ENCODE measurements at places on chromosomes 7 and 10.

DNA sequence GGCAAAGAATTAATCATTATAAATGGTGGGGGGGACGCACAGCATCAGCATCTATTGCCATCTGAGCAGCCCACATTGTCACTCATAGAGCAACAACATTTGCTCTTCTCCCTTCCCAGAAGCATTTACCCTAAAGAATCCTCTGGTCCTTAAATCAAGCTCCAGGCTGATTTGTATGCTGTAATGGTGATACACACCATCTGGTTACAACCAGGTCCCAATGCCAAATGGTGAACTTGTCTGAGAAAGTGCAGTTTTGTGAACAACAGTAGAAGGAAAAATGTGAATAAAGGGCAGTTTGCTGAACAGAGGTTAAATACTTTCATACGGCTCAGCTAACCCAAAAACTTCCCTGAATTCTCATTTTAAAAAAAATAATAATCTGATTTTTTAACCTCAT lies 38.8 kb upstream of the TCF7L2 start:
- no peak for DNase-seq

GRCh38 chr10:98262571-98262970 lies 5.4 kb downstream of the LOXL4 start:
- no peak for DNase-seq

GRCh38 chr7:83468251-83468739 lies 180.6 kb downstream of the SEMA3E start:
- DNase-seq: no peak

- DNase-seq: no peak
Observed at GRCh38 chr7:94011714-94012353, 7.7 kb upstream of the BET1 start.

- no peak for DNase-seq
Observed at GRCh38 chr7:44167920-44168319, 21.3 kb downstream of the GCK start.

GRCh38 chr7:136526408-136527105 lies 341.9 kb upstream of the CHRM2 start:
- no peak for DNase-seq

DNA sequence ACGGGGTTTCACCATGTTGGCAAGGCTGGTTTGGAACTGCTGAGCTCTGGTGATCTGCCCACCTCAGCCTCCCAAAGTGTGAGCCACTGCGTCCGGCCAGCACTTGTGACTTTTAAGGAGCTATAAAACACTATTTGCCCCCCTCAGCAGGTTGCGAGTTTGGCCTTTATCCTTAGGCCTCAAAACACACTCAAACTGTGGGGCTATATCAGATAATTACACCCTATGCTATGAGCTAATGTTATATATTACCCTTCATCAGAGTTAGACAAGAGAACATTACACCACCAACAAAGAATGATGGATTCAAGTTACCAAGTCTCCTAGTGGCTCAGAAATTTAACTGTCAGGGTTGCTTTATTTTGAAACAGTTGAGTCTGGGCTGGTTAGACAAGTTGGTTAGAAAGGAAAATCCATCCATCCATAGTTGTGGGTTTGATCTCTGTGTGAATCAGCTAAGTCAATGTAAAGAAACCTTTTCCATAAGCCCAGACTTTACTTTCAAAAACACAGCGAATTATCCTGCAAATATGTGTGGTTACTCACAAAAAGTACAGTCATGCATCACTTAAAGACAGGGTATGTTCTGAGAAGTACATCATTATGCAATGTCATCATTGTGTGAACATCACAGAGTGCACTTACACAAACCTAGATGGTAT lies 115.8 kb downstream of the SEMA3D start:
- DNase-seq: no peak

- DNase-seq: no peak
Observed at GRCh38 chr10:48446785-48447184, 140.3 kb downstream of the MAPK8 start.

GRCh38 chr7:69843653-69844052 lies 245.4 kb downstream of the AUTS2 start:
- no peak for DNase-seq

- DNase-seq: no peak
Observed at GRCh38 chr7:158274404-158274811, 313.2 kb downstream of the PTPRN2 start.

DNA sequence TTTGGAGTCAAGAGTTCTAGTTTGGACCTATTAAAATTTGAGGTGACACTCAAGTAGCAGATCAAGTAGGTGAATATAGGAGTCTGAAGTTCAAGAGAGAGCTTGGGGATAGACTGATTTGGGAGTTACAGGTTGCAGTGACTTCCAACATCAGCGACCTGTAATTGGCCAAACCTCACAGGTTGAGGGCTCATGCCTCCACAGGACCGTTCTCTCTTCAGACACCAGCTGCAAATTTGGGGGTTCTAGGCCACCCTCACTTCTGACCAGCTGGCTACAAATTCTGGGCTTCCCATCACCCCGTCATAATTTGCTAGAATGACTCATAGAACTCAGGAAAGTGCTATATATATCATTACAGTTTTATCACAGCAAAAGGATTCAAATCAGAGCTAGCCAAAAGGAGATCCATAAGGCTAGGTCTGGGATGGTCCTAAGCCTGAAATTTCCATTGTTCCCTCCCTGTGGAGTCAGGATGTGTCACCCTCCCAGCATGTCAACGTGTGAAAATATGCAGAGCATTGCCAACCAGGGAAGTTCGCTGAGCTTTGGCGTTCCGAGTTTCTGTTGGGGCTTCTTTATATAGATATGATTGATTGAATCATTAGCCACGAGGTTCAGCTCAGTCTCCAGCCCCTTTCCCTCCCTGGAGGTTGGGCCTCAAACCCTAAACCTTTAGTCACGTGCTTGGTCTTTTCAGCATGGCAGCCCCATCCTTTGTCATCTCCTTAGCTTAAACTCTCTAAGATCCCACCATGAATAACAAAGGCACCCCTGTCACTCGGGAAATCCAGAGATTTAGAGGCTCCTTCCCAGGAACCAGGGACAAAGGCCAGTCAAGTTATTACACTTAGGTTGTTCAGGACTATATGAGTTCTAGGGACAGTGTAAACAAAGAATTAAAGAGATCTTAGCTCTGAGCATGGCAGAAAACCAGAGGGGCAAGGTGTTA lies 20.7 kb upstream of the ZNF212 start:
- no peak for DNase-seq

GRCh38 chr10:1370298-1370697 lies 314.1 kb downstream of the WDR37 start:
- DNase-seq: no peak

- no peak for DNase-seq
Observed at GRCh38 chr10:114110174-114110972, 63.6 kb downstream of the CCDC186 start.

DNA sequence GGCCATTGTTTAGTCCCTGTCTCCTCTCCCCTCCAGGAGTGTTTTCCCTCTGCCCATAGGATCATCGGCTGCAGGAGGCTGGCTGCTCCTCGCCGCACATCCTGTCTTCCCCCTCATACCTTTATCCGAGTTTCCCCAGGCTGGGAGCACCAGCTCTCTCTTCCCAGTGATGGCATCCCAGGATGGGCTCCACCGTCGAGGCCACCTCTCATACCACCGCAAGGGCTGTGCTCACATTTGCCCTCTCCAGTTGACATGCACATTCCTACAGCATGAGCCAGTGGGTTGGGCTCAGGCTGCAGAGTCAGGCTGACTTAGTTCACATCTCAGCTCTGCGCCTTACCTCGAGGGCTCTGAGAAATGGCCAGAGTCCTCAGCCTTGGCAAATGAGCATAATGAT lies 12.1 kb downstream of the HKDC1 start:
- DNase-seq: no peak

DNA sequence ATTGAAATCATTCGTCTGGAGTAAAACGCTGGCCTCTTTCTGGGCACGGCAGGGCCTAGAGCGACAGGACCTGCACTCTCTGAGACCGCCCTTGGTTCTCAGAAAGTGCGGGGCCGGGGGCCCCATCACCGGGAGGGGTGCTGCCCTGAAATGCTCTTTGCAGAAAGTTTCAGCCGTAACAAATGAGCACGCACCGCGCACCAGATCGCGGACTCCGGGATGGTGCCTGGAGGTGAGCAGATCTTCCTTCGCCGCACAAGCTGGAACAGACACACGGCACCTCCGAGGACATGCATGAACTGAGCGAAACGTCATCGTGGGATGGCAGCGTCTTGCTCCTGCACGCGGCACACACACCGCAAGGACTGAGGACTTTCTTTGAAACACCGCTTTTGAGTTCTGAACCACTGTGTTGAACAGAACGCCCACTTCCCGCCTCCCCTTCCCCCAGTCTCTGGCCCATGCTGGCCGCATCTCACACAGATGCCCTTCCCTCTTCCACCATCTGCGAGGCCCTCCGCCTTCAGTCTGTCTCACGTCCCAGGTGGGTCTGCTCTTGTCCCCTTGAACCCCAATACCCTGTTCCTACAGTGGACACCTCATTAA lies 538.7 kb upstream of the MGMT start:
- DNase-seq: no peak

DNA sequence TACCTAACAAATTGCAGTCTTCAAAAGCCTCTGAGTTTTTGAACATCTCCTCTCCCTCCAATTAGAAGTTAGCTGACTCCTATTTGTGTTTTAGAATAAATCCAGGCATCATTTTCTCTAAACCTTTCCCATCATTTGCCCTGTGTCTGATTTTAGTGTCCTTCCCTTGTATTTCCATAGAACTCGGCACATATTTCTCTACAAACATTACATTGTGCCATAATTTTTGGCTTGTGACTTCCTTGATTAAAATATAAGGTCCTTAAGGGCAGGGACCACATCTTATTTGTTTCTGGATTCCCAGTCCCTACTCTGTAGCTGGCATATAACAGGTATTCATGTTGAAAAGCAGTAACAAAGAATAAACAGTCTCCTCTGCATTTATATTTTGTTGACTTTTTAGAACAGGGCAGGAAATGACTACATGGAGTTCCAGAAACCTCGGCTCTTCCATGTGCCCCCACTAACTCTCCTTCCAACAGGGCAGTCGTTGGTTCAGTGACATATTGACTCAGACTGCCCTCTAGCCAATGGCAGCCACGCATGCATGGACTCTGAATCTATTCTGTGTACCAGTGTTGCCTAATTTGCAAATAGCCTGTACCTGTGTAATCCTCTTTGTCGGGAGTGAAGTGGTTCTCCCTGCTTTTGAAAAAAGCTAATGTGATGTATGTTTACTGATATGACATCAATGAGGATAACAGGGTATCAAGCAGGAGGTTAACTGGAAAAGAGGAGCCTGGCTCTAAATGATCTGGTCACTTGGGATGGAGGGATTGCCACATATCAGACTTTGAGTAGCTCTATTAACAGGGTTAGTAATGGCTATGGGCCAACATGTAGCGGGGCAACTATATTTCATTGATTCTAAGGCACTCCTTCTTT lies 19.8 kb upstream of the CPN1 start:
- DNase-seq: no peak

- DNase-seq: peak; percentile 68
Observed at GRCh38 chr10:15585303-15585715, 134.4 kb downstream of the ITGA8 start.

DNA sequence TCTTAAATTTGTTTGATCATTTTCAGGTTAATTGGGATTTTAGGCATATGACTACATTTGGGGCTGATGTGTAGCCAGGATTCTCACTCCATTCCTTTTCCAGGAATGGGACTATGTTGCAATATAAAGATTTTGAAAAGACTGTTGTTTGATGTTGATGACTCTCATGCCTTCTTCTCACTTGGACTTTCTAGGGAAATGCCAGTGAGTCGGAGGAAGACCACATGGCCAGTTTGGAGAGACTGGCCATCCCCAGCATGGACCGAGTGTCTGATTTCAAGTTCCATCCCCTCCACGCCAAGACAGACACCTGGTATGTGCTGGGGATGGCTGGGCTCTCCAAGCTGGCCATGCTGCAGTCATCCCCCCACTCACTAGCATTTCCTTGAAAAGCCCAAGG lies 5.5 kb downstream of the IGFBP3 start:
- no peak for DNase-seq

DNA sequence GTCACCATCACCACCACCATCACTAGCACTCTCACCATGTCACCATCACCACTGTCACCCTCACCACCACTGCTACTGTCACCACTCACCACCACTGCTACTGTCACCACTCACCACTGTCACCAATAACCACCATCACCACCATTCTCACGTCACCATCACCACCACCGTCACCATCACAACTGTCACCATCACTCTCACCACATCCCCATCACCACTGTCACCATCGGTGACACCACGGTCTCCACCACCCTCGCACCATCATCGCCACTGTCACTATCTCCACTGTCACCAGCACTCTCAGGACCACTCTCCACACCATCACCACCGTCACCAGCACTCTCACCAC lies 130.4 kb downstream of the MAD1L1 start:
- DNase-seq: no peak

DNA sequence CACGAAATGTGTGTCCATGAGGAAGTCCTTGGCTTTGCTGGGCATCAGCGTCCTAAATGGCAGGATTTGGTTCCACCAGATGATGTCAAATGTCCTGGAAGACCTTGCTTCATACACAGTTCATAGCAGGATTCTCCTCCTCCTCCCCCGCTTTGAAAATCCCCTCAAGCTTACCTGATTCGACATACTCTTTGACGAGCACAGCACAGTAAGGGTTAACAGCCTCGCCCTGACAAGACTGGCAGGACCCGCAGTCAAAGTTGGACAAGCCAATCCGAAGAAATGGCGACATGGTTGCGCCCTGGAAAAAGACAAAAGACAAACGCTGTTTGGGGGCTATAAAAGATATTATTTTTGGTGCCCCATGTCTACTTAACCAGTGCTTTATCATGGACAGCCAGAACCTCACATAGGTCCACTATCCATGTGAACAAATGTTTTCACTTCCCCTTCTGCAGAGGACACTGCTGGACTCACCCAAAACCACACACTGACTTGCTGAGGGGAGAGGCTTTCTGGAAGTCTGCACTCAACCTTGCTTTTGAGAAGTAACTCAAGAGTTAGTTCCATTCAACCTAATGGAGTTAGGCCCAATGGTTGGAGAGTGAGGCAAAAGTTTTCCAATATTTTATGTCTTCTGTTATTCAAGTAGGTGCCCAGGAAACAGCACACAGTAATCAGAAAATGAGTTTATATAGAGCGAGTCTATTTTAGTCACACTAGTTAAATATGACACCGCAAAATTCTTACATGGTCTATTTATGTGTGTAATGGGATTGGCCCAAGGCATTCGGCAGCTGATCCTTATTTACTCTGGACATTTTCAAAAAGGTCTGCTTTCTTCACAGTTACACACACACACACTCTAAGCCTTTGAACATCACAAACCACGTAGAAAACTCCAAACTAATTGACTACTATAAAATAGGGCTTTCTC lies 65.0 kb downstream of the PRKCQ start:
- no peak for DNase-seq

DNA sequence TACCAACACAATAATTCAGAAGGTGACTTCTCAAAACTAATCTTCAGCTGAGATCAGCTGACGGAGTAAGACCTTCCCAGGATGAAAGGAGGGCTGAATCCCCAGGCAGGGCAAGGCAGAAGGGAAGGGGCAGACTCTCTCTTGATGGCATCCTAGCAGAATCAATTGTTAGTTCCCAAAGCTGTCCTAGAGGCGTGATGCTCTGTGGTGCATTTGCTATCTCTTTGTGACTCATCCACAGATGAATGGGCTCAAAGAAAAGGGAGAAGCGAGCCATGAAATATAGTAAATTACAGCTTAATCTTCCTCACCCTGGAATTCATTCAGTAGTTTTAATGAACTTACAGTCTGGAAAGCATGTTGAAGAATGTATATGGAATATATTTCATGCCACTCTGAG lies 37.2 kb downstream of the PDE1C start:
- DNase-seq: no peak

- no peak for DNase-seq
Observed at GRCh38 chr7:18607025-18607424, 111.5 kb downstream of the HDAC9 start.

Measured in stimulated activated CD8-positive, alpha-beta memory T cell treated with anti-CD3 and anti-CD28 coated beads, Interleukin-4, amount 100 ng/mL, for 48 hours (primary cell).